ENCODE measurements at places on chromosomes 11 and 22. TPM values are rescaled to one million over a fixed set of nuclear protein-coding genes. Genes with fewer than 3 reads are reported as not detected.

Gene ALX4
- total RNA-seq: 0.64 TPM

Gene ALDH3B2
- not detected for total RNA-seq

Gene CTSW
- 0.21 TPM for total RNA-seq

Gene AGBL2
- 1.0 TPM for total RNA-seq

Gene OTOG
- total RNA-seq: 0.06 TPM

Gene UBQLN3
- total RNA-seq: 0.35 TPM

Gene TIGD3
- total RNA-seq: 4.4 TPM

Gene ADORA2A
- 1.2 TPM for total RNA-seq

Gene DBX1
- total RNA-seq: 0.54 TPM

Gene TPBGL
- 0.17 TPM for total RNA-seq

Gene MPEG1
- 0.11 TPM for total RNA-seq

Gene SLCO2B1
- total RNA-seq: 0.38 TPM

Gene SYT7
- 0.27 TPM for total RNA-seq

Gene OR52E6
- 0.52 TPM for total RNA-seq

Gene GAS2
- 2.9 TPM for total RNA-seq

Gene FAM111B
- total RNA-seq: 0.75 TPM

Gene ZNF70
- total RNA-seq: 6.5 TPM

Gene MRGPRX4
- not detected for total RNA-seq

Data from motor neuron (in vitro differentiated cells).